ENCODE measurements at places on chromosomes 12 and 14.

DNA sequence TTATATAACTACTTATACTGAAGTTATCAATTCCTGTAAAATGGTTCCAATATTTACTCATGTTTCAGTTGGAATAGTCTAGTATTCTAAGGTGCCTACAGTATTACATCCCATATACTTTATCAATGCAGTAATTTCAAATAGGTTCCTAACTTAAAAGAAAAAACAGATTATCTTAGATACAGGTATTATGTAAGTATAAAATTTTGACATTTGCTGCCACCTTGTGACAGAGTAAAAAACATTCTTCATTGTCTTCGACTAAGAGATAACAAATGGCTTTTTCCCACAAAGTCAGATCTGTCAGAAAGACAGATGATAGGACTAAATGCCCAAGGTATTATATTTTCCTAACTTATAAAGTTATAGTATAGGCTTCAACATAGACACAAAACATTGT, 78.7 kb downstream of the TXNDC16 start:
- peak; percentile 7 for DNase-seq

GRCh38 chr12:6049992-6050391, 74.5 kb downstream of the VWF start:
- DNase-seq: no peak

DNA sequence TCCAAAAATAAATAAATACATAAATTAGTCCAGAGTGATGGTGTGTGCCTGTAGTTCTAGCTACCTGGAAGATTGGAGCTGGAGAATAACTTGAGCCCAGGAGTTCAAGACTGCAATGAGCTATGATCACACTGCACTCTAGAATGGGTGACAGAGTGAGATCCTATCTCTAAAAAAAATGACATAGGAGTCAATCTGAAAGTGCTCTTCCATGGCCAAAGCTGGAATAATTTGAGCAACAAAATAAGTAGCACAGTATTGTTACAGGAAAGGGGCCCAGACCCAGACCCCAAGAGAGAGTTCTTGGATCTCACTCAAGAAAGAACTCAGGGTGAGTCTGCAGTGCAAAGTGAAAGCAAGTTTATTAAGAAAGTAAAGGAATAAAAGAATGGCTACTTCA, 24.9 kb upstream of the SLC7A8 start:
- DNase-seq: no peak

- DNase-seq: no peak
Measured at GRCh38 chr12:104944252-104944651, 13.8 kb downstream of the SLC41A2 start.

- no peak for DNase-seq
Measured at GRCh38 chr12:27772328-27773049, 7.5 kb upstream of the KLHL42 start.

DNA sequence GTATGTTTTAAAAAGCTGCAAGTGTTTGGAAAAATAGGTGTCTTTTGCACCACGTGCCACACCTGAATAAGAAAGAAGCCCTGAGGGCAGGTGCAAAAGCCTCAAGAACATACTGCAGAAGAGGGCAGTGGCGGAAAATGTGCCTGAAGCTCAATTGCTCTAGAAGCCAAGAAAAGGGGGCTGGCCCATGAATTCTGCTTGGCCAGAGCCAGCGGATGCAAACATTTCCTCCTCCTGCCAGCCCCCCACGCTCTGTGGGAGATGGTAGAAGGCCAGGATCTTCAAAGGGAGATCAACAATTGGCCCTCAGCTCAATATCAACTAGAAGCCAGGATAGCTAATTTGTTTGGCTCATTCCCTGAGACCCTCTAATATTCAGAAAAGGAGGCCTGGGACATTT, 80.3 kb upstream of the TMEM132D start:
- no peak for DNase-seq

DNA sequence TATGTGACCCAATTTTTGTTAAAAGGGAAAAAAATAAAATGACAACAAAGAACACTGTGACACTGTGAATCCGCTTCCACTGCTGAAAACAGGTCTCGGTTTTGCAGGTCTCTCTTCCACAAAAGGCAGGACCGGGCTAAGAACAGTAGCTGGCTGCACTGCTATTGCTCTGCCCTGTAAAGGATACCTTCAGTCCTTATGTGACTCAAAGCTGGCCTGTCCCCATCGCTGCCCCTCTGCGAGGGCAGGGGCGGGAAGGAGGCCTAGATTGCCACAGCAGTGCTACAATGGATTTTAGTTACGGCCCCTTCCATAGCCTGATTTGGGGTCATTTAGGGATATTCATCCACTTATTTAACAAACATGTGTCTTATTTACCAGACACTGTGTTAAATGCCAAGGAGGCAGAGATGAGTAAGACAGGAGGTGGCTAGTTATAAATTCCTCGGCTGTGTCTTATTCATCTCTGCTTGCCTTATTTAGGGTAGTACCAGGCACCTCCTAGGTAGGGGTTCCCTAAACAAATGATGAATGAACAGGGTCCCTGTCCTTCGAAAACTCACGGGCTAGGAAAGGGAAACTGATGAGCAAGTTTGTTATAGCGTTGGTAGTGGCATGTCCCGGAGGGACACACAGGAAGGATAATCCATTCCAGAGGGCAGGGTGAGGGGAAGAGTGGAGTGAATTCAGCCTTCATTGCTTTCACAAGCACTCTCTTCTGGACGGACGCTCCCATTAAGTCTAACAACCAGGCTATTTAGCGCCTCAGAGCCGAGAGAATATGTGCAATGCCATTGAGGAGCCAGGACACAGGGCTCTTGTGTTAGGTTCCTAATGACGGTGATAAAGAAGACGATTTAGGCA, 73.3 kb downstream of the EID3 start:
- no peak for DNase-seq

GRCh38 chr12:53599579-53599978, 26.6 kb downstream of the ATF7 start:
- no peak for DNase-seq

GRCh38 chr12:132395192-132395907, 66.0 kb upstream of the GALNT9 start:
- DNase-seq: no peak

GRCh38 chr12:64781280-64782190, 22.3 kb upstream of the GNS start:
- no peak for DNase-seq

- DNase-seq: no peak
Measured at GRCh38 chr14:20757965-20758364, 10.2 kb upstream of the EDDM3B start.

DNA sequence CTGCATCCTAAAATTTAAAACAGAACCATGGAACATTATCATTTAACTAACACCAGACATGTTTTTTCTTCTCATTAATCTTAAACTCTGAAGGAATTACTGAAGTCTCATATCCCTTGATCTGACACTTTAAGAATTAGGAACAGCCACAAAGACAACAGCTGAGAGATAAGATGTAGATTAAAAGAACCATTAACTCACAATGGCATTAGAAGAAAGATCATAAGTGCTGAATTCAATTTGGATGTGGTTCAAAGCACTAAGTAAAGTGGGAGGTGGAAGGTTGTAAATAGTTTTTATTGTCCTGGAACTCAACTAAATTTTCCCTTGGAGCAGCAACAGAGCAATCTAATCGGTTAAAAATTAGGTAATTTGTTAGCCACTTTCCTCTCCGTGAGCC, 199.0 kb upstream of the ATP2B1 start:
- DNase-seq: no peak

- DNase-seq: no peak
Measured at GRCh38 chr14:103239751-103240150, 94.3 kb upstream of the EIF5 start.

DNA sequence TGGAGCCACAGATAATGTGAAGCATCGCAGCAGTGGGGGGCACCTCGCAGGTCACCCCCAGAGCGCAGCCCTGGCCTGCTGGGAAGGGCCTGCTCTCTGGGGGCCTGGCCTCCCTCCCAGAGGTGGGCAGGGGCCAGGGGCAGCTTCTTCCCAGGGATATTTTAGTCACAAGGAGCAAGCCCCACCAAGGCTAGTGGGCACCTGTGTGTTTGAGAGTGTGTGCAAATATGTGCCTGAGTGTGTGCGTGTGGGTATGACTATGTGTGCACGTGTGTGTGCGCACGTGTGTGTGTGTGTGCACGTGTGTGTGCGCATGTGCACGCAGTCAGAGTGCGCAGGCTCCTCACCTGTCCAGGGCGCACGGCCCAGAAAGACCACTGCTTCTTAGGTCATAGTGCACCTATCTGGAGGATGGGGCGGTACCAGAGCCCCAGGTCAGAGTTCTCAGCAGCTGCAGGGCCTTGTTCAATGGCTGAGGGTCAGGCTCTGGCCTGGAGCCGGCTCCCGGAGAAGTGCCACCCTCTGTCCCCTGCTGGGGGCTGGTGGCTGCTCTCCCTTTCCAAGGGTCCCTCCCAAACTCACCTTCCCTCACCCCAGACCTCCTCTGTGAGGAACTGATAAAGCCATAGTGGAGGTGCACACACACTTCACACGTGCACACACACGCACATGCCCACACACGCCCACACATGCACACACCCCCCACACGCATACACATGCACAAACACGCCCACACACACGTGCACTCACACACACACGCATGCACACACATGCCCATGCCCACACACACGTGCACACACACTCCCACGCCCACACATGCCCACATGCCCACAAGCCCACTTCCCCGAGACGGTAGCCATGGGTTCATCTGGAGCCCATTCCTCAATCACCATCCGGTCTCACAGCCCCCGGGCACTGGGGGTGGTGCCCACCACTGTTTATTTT, 128.5 kb downstream of the KIF26A start:
- no peak for DNase-seq

DNA sequence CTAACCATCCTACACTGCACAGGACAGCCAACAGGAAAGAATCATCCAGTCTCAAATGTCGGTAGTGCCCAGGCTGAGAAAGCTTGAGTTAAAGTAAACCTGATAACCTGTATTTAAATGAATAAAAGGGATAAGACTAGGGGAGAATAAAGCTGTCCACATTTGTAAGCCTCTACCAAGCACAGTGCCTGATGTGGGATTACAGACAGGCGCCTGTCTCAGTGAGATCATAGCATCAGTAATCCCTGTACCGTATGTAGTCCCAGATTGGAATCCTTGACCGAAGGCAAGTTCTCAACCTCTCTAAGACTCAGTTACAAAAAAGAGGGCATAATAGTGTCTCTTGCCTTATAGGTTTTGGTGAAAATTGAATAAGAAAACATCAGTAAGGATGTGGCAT, 59.9 kb downstream of the BICD1 start:
- no peak for DNase-seq

DNA sequence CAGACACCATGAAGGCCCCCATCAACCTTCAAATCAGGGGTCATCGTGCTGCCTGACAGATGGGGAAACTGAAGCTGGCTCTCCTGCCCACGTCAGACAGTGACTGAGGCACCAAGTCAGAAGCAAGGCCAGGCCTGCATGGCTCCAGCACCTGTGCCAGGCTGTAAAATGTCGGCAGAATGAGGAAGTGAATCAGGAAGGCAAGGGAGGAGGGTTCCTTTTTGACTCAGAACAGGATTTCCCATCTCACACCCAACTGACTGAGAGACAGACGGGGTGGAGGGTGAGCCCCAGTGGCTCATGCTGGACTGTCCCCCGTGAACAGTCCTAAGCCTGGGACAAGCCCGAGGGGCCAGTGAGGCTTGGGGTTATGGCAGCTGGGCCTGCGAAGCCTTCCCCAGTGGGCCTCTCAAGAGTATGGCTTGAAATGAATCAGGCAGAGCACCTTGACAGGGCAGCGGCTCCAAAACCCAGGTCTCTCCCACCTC, 20.9 kb downstream of the SYNE3 start:
- DNase-seq: no peak

GRCh38 chr12:7693793-7694192, 1.8 kb downstream of the GDF3 start:
- no peak for DNase-seq

DNA sequence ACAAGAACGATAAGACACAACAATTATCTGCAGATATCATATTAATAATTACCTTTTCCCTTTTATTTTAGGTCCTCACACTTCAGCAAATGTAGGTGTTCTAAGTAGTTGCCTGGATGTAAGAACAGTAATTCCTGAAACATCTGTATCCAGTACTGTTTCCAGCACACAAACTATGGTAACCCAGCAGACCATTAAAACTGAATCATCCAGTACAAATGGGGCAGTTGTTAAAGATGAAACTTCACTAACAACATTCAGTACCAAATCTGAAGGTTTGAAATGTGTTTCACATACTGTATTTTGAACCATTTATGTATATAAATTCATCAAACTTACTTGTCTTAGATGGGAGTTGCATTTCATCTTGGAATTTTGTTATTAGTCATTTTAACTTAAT, 31.0 kb downstream of the HCFC2 start:
- DNase-seq: no peak

- no peak for DNase-seq
Measured at GRCh38 chr12:127388985-127389384, 878.0 kb upstream of the TMEM132C start.

DNA sequence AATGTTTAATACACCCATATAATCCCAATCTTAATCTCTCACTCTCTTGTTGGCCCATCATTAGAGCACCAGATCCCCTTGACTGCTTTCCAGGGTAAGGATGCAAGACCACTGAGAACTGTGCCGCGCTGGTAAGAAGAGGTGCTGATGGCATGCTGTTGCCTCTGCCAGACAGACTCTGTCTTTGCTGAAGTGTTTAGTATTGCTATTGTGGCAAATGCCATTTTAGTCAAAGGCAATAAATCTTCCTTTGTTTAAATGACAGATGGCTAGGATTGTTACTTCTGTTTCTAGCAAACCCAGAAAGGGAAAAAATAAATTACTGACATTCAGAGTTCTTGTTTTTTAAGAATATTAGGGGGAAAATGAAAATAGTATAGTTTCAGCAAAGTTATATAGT, 152.3 kb downstream of the MON2 start:
- DNase-seq: no peak

- no peak for DNase-seq
Measured at GRCh38 chr12:27523305-27523641, 733 bp upstream of the PPFIBP1 start.

GRCh38 chr12:26537651-26538050, 295.3 kb downstream of the ITPR2 start:
- no peak for DNase-seq

GRCh38 chr12:121789233-121789781, 4.2 kb downstream of the RHOF start:
- DNase-seq: no peak

- no peak for DNase-seq
Measured at GRCh38 chr14:92473969-92474535, 39.5 kb upstream of the RIN3 start.

- DNase-seq: no peak
Measured at GRCh38 chr14:91509878-91510170, 286 bp downstream of the PPP4R3A start.

DNA sequence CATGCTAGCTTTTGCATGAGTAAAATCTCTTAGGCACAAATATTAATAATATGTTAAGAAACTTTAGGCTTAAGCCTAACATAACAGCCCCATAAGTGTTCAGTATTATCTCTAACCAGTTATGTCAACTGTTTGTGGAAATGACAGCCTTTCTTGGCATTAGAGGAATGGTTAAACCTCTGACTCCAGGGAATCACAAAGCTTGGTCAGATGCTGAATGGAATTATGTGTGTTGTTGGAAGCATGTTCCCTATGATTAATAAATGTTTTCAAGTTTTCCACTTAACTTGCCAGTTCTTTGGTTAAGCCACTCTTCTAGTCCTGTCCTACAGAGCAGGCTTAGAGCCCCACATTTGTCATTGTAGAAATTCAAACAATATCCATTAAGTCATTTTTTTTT, 17.0 kb downstream of the PSEN1 start:
- no peak for DNase-seq

GRCh38 chr12:116015525-116015924, 262.0 kb downstream of the MED13L start:
- peak; percentile 29 for DNase-seq

GRCh38 chr14:85279407-85279806, 250.5 kb upstream of the FLRT2 start:
- DNase-seq: no peak

Data from NCI-H2029 (cell line).